Glomerular endothelial cell (primary cell): ENCODE measurements at places on chromosomes 4 and X. TPM values are rescaled to one million over a fixed set of nuclear protein-coding genes. Genes with fewer than 3 reads are reported as not detected.

ARMCX1 gene
- total RNA-seq: 17.8 and 25.7 TPM in 2 replicates

L1CAM gene
- total RNA-seq: 1.6 and 17.1 TPM in 2 replicates

NDST4 gene
- total RNA-seq: not detected in 2 replicates

MGAT4D gene
- not detected in 2 replicates for total RNA-seq

SLC38A5 gene
- total RNA-seq: 2.6 and 8.3 TPM in 2 replicates
